ENCODE measurements at places on chromosomes 6 and 20.
A peak's percentile ranks its signal among the peaks of the same experiment; 100 is the strongest.

DNA sequence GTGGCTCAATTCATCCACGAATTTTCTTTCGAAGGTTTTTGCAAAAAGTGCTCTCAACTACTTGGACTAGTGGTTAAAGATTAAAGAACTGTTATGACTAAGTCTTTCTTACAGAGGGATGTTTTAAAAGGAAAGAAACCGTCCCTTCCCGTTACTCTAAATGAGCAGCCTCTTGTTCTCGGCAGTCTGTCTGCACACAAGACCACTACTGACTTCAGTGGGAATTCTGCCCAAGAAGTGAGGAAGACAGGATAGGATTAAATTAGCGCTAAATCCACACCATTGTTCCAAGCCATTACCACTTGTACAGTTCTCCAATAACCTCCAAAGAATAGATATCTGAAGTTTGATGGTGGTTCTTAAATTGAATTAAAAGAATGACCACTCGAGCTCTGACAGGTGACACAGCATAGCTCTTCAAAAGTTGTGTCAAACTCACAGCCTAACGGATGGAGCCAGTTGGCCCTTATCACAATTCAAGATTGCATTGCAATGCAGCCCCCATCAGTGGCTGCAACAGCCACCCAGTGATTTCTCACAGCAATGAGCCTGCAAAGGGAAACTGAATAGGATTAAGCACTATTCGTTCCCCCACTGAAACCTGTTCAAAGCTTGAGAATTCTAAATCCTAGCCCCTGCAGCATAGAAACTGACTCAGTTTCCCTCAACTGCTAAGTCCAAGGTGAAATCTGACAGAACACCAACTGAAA lies 1.8 kb downstream of the EPB41L2 start:
- DNase-seq = no peak

DNA sequence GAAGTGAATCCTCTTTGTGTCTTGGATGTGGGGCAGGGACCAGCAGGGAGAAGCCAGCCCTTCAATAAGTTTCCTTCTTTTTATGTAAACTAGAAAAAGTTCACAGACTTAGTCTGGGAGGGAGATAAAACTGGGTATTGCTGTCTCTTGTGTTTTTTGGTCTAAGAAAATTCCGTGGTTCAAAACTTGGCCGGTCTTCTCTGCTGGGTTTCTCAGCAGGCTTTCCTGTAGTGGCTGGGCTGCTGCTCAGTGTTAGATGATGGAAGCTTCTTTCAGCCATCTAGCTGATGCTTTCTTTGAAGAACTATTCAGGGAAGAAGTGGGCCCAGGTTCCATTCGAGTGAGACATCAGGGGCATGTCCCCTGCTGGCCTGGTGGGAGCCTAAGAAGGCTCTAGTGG lies 70.7 kb upstream of the SCP2D1 start:
- no peak for DNase-seq

- DNase-seq = no peak
Measured at GRCh38 chr6:69937402-69938136, 71.2 kb downstream of the COL19A1 start.

- no peak for DNase-seq
Measured at GRCh38 chr6:40671001-40671693, 84.0 kb upstream of the LRFN2 start.

- DNase-seq = no peak
Measured at GRCh38 chr6:89494131-89494793, 61.3 kb downstream of the ANKRD6 start.

DNA sequence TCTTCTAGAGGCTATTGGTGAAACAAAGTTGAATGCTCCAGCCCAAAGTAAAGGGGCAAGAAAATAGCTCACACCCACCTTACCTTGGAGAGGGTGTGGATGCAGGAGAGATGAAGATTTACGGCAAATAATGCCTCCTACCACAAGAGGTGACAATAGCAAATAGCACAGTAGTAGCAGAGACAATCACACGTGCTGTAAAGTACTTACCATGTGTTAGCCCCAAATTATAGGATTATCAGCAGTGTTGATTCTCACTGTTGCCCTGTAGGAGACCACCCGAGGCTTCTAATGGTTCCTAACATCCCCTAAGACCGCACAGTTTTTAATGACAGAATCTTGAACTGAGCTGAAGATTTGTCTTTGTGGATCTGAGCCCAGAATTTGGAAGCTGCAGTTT lies 94.8 kb upstream of the FOXA2 start:
- DNase-seq = no peak

GRCh38 chr6:20137240-20137639 lies 75.0 kb downstream of the MBOAT1 start:
- no peak for DNase-seq

GRCh38 chr20:49231471-49231870 lies 12.3 kb downstream of the DDX27 start:
- no peak for DNase-seq

DNA sequence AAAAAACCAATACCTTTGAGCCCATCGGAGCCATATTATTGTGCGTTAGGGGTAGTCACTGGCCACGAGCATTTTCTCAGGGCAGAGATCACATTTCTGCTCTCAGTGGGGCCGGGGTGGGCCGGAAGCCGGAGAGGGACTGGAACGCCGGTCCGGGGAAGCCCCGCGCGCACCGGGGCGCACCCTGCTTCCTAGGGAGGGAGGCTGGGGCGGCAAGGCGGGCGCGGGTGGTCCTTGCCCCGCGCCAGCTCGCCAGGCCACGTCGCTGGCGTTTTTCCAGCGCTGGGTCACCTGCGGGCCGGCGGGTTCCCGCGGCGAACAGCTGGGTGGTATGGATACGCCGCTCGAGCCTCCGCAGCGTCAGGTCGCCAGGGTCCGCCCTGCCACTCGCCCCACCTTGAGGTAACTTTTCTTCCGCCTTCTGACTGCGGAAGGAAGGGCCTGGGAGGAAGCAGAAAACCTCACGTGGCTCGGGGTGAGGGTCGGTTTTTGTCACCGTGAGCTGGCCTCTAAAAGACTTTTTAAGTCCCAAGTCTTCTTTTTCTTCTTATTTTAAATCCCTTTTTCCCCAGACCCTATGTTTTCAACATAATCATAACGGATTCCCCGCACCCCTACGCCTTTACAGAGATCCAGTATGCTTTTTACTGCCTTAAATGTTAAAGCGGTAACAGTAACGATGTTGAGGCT lies 2.7 kb upstream of the EEF1A1 start:
- peak; percentile 52 for DNase-seq

DNA sequence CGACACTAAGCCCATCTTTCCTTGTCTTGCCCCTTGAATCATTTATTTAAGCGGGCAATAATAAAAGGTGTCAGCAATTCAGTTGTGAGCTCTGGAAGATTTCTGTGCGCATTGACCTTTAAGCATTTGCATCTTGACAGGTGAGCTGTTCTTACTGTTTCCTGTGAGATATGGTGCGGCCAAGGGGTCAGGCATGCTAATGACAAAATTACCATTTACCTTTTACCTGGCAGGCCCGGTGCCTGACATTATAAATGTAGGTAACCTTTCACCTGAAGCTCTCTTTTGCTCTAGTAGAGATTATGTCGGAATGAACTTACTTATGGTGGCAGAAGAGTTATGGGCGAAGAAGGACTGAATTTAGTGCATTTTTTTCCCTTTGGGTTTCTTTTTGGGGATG lies 89.3 kb upstream of the EEF1E1 start:
- DNase-seq = no peak

- no peak for DNase-seq
Measured at GRCh38 chr20:64112691-64113443, 5.5 kb upstream of the NPBWR2 start.

Measured in GM12892 (cell line).